T-helper 9 cell (primary cell): ENCODE measurements at places on chromosomes 11 and 22.

GRCh38 chr22:36863979-36864378, 3.2 kb downstream of the NCF4 start:
- no peak for DNase-seq

DNA sequence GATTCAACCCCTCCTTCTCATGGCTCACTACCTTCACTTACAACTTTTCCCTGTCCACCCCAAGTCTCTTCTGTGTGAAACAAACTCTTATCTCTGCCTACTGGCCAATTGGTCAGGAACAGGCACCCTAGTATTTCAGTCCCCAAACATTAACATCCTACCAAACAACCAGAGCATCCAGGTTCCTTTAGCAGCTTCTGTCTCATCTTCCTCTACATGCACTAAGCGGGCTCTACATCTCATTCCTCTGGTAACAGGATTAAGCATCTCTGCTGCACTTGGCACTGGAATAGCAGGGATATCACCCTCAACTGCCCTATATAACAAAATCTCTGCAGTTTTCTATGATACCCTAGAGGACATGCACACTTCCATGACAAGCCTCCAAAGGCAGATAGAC, 116.2 kb downstream of the JRKL start:
- no peak for DNase-seq

DNA sequence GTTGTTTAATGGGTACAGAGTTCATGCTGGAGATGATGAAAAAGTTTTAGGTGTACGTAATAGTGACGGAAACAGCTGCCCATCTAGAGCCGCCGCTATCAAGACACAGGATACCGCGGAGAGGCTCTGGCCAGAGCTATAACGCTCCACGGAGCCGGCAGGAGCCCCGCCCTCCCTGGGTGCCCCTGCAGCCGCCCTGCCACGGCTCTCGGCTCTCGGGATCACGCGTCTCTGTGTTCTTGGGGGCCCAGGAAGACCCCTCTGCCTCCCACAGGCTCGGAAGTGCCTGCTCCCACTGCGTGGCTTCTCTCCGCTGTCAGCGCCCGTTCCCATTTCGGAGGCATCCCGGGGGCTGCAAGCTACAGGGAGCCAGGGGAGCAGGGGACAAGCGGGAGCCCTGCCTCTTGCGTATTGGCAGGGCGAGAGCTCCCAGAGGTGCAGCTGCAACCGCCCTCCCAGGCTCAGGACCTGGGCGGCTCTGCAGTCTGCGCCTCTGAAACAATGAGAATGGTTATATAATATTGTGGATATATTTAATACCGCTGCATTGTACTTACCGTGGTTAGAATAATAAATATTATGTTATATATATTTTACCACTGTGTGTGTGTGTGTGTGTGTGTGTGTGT, 13.7 kb downstream of the GLYATL2 start:
- no peak for DNase-seq

GRCh38 chr11:114262681-114263512, 33.3 kb upstream of the NNMT start:
- no peak for DNase-seq

GRCh38 chr11:121159741-121160140, 58.7 kb downstream of the TECTA start:
- DNase-seq, result no peak

GRCh38 chr22:25567251-25567675, 2.8 kb downstream of the GRK3 start:
- DNase-seq, result no peak

DNA sequence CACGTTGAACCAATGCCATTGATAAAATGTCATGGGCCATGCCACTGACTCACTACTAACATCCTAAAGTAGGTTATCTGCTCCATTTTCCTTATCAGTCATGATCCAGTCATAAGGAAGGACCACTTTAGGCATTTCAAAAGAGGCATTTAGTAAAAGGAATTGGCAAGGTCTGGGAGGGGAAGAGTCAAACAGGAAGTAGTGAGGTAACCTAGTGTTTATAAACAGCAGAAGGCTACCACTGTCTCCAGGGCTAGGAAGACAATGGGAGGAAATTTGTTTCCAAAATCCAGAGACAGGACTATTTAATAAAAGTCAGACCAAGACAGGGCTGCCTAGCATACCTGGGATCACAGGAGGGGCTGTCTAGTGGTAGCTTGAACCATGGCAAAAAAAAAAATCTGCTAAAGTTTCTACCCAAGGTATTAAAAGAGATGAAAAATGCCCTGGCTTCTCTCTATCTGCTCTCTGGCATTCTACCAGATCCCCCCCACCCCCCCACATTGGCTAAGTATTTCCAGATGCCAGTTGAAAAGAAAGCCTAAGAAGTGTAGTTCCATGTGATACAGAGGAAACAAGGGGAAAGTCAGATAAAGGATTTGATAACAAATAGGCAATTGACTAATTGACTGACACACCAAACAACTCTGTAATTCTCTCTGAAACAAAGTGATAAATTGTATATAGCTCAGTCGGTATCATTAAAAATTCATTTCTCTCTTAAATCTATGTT, 50.4 kb upstream of the C11orf87 start:
- no peak for DNase-seq

DNA sequence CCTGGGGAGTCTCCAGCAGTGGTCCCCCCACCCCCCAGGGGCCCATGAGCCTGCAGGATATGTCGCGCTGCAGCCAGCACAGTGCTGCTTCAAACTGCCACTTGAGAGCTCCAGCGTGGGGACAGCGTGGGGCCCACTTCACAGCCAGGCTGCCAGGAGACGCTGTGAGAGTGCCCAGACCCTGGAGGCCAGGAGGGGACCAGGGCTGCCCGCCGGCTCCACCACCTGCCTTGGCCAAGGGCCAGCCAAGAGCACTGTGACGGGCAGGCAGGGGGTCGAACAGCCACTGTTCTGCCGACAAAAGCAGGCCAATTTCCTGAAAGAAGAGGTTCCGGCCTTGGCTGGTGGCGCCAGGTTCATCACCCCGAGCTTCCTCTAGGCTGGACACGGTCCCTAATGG, 60.2 kb downstream of the FLRT1 start:
- DNase-seq, result no peak

- no peak for DNase-seq
Measured at GRCh38 chr22:39250838-39251237, 6.1 kb upstream of the PDGFB start.

DNA sequence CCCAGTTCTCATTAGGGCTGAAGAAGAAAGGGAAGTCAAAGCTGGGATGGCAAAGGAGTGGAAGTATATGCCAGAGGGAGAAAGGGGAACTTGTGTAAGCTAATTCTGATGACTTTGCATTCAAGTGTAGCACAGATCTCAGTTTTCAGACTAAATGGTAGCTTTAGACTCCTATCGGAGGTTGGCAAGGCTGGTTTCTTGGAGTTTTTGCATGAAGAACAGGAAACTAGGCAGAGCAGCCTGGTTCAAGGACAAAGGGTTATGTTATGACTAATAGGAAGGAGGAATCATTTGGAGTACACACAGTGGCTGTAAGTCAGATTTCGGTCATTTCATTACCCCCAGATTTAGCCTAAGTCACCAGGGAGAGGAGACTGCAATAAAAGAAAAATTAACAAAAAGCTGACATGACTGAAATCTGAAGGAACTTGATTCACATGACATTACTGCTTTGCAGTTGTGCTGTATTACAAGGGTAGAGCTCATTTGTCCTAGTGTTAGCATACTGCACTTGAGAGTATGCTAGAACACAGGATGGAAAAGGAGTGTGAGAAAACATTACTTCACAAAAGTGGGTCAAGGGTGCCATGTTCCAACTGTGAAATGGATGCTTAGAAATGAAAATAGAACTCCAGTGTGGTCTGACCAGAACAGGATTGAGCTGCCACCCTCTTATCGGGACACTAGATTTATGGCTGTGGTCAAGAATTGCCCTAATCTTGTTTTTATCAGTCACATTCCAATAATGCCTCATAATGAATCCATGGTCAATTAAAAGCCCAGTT, 23.6 kb downstream of the ADM start:
- DNase-seq, result no peak

DNA sequence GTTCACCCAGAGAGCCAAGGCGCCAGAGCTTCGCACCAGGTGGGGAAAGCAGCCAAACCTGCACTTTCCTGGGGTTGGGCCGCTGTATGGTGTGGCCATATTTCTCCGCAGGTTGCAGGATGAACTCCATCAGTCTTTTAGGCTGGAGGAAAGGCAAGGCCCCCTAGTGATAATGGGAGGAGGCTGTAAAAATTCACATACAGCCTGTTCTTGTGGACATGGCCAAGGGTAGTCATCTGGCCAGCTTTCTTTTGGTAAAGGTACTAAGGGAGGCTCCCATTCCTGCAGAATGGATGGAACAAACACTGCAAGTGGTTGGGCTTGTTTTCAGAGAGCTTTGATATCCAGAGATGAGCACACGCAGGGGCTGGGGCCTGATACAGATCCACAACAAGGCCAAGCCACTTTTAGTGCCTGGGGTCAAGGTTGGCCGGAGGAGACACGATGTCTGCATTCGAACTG, 29.6 kb downstream of the C22orf31 start:
- DNase-seq, result no peak
